Hepatocyte (in vitro differentiated cells): ENCODE measurements at places on chromosomes 2 and 18. TPM values are rescaled to one million over a fixed set of nuclear protein-coding genes. Genes with fewer than 3 reads are reported as not detected.

GRCh38 chr2:62524293-62524941 lies 18.4 kb upstream of the TMEM17 start:
- no peak for DNase-seq

- no peak for DNase-seq
These were observed 1368.4 kb upstream of the LRRTM1 start for GRCh38 chr2:81672923-81673322.

DNA sequence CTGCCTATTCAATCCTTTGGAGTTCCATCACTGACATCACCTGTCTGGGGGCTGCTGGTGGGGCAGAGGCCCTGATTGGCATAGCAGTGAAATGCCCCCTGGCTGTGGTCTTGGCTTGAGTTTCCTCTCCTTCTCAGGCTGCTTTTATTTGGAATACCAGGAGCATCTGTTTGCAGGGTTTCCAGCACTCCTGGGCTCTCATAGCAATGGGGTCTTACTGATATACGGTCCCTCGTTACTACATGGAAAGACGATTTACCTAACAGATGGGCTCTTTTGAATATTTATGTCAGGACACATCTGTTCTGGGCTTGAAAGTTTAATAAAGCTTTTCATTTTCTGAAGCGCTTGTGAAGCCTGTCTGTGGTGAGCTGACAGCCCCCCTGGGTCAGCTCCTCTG lies 230.3 kb downstream of the SLC4A3 start:
- no peak for DNase-seq

DNA sequence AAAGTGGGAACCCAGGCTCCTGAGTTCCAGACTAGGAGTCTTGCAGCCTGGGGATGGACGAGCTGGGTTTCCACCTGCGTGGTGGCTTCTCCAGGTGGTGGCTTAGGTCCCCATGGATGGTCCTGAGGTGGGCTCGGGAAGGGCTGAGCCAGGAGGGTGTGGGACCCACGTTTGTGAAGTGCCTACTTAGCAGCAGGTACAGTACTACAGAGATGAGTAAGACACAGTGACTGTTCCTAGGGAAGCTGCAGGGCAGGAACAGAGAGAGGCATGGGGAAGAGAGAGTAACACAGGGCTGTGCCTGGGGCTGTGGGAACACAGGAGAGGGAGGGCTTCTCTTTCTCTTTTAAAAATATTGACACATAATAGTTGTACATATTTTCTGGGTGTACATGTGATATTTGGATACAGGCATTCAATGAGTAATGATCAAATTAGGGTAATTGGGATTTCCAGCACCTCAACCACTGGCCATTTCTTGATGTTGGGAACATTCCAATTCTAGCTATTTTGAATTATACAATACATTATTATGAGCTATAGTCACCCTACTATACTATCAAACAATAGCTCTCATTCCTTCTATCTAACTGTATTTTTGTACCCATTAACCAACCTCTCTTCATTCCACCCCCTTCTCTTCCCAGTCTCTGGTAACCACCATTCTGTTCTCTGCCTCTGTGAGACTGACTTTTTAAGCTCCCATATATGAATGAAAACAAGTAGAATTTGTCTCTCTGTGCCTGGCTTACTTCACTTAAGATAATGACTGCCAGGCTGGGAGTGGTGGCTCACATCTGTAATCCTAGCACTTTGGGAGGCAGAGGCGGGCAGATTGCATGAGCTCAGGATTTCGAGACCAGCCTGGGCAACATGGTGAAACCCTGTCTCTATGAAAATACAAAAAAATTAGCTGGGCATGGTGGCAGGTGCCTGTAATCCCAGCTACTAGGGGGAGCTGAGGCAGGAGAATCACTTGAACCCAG lies 15.0 kb downstream of the TOGARAM2 start:
- DNase-seq = no peak

CHAC2 gene
- 2.1 and 3.5 TPM in 2 replicates for total RNA-seq

HRH4 gene
- not detected in 2 replicates for total RNA-seq

GRCh38 chr2:151907286-151908203 lies 79.3 kb upstream of the ARL5A start:
- no peak for DNase-seq

DNA sequence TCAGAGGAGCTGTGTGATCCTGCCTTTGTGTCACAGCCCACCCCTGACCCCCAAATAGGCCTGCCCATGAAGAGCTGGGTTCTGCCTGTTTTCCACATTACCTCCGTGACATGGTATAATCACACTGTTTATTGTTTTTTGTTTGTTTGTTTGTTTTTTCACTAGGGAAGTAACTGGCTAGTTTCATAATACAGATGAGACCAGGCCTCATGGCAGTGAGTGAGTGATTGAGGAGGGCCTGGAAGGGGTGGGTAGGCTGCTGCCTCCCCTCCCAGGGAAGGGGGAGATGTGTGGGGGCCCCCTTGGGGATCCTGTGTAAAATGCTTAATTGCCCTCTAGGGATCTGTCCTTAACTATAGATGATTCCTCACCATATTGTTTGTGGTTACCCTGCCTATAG lies 190.5 kb downstream of the LDLRAD4 start:
- no peak for DNase-seq

STAMBP gene
- 34.3 and 55.2 TPM in 2 replicates for total RNA-seq

GRCh38 chr2:236579746-236580315 lies 10.2 kb downstream of the ACKR3 start:
- no peak for DNase-seq

- no peak for DNase-seq
These were observed 182.0 kb downstream of the ZBTB7C start for GRCh38 chr18:48227206-48227605.

APCDD1 gene
- total RNA-seq = 69.6 and 80.8 TPM in 2 replicates

AKAIN1 gene
- not detected in 2 replicates for total RNA-seq

DNA sequence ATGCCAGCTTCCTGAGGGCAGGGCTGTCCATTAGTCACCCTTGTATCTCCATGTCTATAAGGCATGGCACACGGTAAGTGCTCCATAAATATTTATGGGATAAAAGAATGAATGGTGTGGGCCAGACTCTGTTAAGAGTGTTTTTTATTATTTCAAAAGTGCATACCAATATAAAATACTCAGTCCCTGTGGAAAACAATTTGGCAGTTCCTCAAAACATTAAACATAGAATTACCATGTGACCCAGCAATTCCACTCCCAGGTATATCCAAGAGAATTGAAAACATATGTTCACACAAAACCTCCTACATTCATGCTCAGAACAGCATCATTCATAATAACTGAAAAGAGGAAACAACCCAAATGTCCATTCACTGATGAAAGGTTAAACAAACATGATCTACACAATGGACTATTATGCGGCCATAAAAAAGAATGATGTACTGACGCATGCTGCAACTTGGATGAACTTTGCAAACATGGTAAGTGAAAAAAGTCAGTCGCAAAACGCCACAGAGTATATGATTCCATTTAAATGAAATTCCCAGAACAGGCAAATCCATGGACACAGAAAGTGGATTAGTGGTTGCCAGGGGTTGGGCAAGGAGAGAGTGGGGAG lies 69.1 kb upstream of the TCF7L1 start:
- no peak for DNase-seq

DNA sequence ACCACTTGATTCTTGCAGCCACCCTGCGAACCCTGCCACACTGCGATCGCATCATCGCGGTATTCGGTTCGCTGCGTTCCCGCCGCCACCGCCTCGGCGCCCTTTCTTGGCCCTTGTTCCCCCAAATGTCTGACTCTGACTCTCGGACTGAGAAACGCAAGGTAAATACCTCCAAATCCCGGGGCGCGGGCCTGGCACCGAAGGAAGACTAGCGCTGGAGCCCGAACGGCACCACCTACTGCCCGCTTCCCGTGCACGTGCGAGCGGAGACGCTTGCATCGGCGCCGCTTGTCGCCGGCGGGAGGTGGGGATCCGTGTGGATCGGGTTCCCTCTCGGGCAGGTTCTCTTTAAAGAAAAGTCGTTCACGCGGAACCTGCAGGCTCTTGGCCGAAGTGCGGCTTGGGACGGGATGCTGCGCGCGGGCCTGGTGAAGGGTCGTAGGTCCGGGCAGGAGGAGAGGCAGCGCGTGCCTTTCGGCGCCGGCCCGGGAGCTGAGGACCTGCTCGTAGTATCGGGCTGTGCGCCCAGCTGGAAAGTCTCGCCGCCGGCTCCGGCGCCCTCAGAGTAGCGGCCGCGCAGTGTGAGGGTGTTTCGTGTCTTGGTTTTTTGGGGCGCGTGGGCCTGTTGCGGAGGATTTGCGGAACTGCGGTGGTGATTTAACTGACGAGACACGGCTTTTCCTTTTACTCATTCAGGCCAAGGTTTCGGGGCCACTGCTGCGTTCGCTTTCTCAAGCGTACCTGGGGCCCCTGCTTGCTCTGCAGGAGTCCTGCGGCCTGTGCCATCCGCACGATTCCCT lies 514 bp downstream of the BCL2L11 start:
- peak; percentile 67 for DNase-seq

DNA sequence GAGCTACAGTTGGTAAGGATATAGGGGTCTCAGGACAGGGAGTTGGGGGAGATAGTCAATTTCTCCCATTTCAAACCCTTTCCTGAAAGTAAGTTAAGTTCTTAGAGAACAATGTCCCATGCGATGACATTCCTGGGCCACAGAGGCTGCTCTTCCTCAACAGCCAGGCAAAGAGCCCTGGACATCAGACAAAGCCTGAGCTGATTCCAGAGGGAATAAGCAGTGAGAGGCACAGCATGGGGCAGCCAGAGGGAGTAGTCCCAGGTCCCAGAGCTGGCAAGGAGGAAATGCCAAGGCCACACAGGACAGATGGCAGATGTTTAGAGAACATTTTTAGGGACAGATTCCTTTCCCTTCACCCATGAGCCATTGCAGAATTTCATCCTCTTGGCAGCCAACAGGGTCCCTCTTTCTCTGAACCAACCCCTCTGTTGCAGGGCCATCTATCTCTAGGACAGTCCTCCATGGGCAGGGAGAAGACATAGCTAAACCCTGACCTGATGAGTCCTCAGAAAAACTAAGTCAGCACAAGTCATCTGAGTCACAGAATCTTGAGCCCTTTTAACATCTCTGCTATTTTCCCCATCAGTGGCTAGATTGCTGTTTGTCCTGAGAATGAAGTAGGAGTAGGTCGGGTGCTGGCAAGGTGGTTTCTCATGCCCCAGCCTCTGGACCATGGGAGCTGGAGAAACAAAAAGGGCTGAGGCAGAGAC lies 81.6 kb upstream of the STPG4 start:
- DNase-seq = peak; percentile 3

DNA sequence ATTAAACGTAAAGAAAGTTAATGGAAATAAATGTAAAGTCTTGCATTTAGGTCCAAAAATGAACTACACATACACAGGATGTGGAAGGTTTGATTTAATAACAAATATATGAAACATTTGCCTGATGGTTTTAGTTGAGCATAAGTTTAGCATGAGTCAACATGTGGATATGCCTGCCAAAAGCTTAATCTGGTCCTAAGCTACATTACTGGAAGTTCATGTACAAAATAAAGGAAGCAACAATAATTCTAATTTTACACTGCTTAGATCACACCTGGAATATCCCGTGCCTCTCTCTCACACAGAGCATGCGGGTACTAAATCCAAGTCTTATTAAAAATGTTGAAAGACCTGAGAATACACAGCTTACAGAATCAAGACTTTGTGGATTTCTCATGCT lies 276.5 kb upstream of the NRP2 start:
- peak; percentile 5 for DNase-seq

DNA sequence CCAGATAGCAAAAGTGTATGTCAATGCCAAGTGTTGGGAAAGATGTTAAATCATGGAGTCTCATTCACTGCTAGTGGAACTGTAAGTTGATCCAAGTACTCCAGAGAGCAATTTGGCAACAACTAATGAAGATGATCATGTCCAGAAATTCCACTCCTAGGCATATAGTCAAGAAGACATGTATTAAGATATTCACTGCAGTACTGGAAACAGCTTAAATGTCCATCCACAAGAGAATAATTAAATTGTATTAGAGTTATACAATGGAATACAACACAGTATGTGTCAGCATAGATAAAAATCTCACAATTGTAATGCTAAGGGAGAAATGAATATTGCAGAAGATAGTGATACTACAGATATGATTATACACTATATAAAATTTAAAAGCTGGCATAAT lies 15.2 kb upstream of the LBH start:
- no peak for DNase-seq
